ENCODE measurements at places on chromosomes 4 and X.

- no peak for DNase-seq
These were observed 78.1 kb upstream of the ADGRA3 start for GRCh38 chr4:22593933-22594332.

DNA sequence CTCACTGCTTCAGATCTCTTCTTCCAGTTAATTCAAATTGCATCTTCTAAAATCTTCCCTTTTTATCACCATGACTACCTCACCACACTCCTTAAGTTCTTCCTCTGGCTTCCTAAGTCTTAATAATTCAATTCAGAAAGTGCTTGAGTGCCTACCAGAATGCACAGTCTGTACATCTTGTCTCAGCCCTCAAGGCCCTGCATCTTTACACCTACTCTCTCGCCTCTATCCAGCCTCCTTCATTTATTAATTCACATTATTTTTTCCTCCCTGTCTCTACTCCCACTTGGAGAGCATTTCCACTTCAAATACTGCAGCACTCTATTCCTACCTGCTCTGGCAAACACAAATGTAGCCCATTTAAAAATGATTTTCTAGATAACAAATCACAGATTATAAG, 90.5 kb downstream of the MAPK10 start:
- DNase-seq: no peak

- no peak for DNase-seq
These were observed 25.8 kb downstream of the ADRA2C start for GRCh38 chr4:3791910-3792542.

DNA sequence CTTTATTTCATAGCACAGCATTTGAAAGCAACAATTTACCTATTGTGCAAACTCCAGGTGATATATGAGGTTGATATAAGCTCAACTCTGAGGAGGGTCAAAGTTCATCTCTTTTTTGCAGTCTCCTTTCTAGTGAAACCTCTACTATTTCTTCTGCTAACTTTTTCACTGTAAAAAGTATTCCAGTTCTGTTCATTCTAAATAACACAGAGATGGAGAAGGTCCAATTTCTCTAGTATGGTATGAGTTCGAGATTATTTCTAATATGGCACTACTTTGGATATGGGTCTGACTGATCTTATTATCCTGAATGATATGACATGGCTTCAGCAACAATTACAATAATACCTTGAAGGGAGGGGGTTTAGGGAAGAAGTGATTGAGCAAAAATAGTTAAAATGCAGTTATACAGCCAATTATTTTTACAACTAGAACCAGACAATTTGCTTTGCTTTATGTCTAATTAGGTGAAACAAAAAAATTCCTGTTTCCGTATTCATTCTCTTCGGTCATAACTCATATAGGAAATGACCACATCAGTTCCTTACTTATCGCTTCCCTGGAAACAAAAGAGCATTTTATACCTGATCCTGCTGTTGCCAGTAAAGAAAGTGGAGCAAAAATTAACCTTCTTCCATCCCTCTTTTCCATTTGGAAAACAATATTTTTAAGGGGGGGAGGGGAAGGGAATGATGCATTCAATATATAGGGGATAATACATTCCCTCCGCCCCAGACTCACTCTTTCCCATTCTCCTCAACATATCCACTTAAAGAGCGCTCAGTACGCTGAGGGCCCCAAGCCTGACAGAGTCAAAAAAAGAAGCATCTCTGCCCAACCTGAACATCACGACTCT, 1.0 kb downstream of the TBC1D9 start:
- DNase-seq: no peak

- no peak for DNase-seq
These were observed 121.6 kb upstream of the CBR4 start for GRCh38 chr4:169131556-169132208.

GRCh38 chr4:656436-657337, 17.4 kb downstream of the ATP5ME start:
- no peak for DNase-seq

- DNase-seq: no peak
These were observed 366.6 kb upstream of the GRIA3 start for GRCh38 chrX:122817321-122817955.

GRCh38 chrX:132093239-132093860, 34.5 kb downstream of the FRMD7 start:
- DNase-seq: no peak

DNA sequence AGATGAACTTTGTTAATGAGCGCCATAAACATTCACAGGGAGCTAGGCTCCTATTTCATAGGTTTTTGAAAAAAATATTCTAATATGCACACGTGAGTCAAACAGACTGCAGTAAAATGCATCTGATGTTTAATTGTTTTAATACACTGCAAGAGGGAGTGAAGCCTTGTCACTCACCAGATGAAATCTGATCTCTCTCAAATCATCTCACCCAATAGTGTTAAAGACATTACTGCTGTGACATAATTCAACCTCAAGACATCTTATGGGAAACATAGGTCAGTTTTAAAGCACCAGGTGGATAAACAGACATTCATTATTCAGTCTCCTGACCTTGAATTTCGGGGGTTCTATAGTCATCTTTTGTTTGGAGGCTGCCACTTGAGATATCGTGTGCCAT, 148.3 kb downstream of the MAML3 start:
- DNase-seq: no peak

DNA sequence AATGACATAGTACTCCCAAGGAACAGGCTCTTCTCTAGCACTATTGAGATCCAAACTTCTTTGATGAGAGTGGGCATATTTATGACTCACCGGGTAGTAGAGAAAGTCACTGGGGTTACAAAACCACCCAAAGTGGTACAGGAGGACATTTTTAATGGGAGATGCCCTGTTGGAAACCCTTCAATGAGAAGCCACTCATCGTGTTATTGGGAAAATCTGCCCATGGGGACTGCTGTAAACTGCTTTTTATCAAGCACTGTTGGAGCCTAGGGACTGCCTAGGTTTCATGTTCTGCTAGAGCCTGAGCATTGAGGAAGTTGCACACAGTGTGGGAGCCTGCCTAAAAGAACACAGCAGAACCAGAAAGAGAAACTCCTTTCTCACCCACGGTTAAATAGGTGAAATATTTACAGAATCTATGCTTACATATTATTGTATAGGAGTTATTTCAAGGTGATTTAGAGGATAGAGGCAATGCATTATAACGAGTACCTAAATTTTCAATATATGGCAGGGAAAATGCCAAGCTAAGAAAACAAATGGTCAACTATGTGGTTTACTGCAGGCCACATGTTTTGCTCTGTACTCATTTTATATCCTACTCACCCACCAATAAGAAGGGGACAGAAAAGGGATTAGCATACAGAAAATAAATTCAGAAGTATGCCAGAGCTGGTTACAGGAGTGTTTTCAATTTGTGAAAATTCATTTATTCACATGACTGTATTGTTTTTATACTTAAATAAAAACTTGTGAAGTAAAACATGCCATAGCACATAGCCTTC, 559.1 kb downstream of the FSTL5 start:
- no peak for DNase-seq

DNA sequence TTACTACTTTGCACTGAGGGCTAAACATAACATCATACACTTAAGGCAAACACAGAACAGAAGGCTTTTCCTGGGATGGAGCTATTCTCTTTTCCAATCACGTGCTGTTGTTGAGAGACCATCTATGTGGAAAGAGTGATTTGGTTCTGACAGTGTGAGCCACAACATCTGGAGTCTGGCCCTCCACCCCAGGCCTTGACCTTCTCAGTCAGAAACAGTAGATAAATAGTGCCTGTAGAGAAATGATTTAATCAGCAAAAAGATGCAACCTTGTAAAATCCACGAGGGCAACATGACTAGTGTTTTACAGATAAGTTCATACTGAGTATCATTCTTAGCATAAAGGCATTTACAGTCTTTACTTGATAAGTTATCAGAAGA, 10.8 kb upstream of the SFRP2 start:
- no peak for DNase-seq

DNA sequence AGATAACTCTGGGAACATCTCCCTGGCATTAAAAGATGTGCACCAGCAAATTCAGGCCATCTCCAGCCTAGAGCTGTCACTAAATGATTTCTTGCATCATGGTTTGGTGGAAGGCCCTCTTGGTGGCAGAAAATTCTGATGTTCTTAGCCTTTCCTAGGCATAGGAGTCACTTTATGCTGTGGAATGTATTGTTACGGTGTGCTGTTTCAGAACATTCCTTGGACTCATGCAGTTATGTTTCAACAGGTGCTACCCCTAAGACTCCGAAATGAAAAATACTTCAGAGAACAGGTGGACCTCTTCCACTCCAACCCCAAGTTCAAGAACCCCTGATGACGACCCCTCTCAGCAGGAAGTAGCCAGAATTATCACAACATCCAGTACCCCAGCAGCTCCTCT, 20.3 kb upstream of the PAPSS1 start:
- DNase-seq: no peak

- no peak for DNase-seq
These were observed 468.9 kb upstream of the CTSO start for GRCh38 chr4:156422576-156422975.

GRCh38 chr4:140240237-140240636, 86.3 kb upstream of the MAML3 start:
- no peak for DNase-seq

- no peak for DNase-seq
These were observed 41.8 kb downstream of the SULT1E1 start for GRCh38 chr4:69818060-69818639.

GRCh38 chrX:78619834-78620233, 39.3 kb downstream of the RTL3 start:
- DNase-seq: no peak

GRCh38 chr4:663438-664428, 10.3 kb downstream of the ATP5ME start:
- no peak for DNase-seq
